CD8-positive, alpha-beta memory T cell (primary cell): ENCODE measurements at places on chromosomes 5 and 9. TPM values are rescaled to one million over a fixed set of nuclear protein-coding genes. Genes with fewer than 3 reads are reported as not detected.

Gene AMBP
- not detected for polyA plus RNA-seq

Gene DMRT3
- polyA plus RNA-seq: not detected

Gene SPATA31A3
- polyA plus RNA-seq: not detected

Gene NUDT12
- not detected for polyA plus RNA-seq

Gene SPATA31D4
- not detected for polyA plus RNA-seq

Gene RNF180
- not detected for polyA plus RNA-seq

Gene GOLM1
- polyA plus RNA-seq: 2.3 TPM

Gene ADGRD2
- polyA plus RNA-seq: not detected

Gene DAPK1
- not detected for polyA plus RNA-seq

DNA sequence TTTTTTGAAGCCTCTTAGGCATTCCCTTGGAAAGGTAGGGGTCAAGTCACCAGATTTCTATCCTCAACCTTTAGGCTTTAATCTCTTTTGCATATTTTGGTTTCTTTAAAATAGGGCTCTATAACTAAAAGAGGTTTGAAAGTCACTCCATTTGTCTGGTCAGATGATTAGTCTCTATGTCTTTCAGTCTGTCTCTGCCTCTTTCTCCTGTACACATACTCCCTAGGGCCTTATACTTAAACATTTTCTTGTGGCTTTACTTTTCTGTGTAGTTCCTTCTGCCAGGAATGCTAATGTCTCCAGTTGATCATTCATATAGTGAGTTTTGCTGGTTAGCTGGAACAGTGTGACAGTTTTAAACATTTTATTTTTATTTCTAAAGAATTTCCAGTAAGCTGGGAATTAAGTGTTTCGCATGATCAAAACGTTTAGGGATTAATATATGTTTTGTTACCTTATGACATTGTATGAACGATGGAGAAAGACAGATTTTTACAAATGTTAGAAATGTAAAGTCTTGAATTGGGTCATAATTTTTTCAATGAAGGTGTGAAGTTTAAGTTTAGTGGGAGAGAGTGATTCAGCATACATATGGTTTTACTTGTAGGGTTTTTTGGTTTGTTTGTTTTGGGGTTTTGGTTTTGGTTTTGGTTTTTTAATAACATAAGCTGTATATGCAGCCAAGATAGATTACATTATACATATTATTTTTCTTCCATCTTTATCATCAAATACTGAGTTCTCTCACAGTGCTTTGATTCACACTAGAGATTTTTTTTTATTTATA, 90.6 kb downstream of the ZCCHC7 start:
- no peak for DNase-seq
- no peak overlapping the region for H3K4me3 ChIP-seq
- H3K4me1 ChIP-seq: peaks cover 7% of the 10 kb centered on the region
- H3K27ac ChIP-seq: no peak overlapping the region
- no peaks in the 10 kb centered on the region for H3K36me3 ChIP-seq
- no peaks in the 10 kb centered on the region for H3K27me3 ChIP-seq

- no peak overlapping the region for H3K4me3 ChIP-seq
- no peaks in the 10 kb centered on the region for H3K27me3 ChIP-seq
- no peaks in the 10 kb centered on the region for H3K4me1 ChIP-seq
- H3K36me3 ChIP-seq: no peaks in the 10 kb centered on the region
These were observed 145.0 kb downstream of the SLC12A2 start for GRCh38 chr5:128228521-128228920.

DNA sequence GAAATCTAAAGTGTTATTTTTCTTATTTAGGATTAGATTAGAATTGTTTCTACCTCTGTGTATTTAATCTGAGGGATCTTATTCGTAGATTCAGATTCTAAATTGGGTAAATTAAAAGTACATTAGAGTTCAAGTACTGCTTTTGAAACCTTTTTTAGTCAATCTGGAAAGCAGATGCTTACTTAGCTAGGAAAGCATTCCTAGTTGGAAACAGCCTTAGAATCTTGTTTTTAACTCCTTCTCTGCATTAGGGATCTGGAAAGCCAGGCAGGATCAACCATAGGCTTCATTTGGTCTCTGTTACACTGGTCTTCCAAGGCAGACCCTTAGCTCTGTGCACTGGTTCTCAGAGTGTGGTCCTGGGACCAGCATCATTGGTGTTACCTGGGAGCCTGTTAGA, 247.4 kb downstream of the NR3C1 start:
- no peaks in the 10 kb centered on the region for H3K4me1 ChIP-seq
- no peak overlapping the region for H3K4me3 ChIP-seq
- no peak overlapping the region for H3K27ac ChIP-seq
- H3K27me3 ChIP-seq: no peaks in the 10 kb centered on the region

- DNase-seq: no peak
- H3K27me3 ChIP-seq: no peaks in the 10 kb centered on the region
- H3K4me1 ChIP-seq: no peaks in the 10 kb centered on the region
- H3K36me3 ChIP-seq: no peaks in the 10 kb centered on the region
- H3K4me3 ChIP-seq: no peak overlapping the region
These were observed 314.1 kb upstream of the ATP10B start for GRCh38 chr5:161165998-161166660.

DNA sequence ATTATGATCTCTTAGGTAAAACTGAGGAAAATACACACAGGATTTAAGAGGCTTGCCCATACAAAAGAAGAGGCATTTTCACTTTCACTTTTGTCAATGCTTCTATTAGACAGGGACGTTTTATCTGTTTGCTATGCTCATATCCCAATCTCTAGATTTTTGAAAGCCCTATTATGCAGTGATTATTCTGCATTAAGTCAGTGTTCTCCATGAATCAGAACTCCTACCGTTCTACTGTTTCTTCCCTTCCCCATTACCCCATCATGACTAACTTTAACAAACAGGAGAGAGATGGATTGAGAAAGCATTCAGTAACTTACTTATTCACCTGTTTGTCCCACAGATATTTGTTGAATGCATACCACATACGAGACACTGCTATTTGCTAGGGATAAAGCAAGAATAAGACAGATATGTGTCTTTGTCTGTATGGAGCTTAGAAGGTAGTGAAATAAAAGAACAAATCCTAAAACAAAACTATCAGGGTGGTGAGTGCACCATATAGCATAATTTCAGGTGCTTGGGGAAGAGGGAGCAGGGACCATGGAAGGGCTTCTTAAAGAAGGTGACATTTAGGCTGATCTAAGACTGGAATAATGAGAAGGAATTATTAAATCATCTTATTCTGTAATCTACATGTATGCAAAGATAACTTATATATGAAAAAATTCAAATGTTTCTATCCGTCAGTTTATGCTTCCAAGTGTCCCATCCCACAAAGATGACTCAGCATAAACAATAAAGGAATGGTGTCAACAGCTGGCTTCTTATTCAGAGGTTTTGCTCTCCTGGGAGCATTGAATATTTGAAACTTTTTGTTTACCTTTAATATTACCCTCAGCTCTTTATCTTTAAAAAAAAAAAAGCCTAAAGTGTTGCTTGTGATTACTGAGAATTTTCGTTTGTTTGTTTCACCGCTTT, 328.1 kb downstream of the HINT1 start:
- H3K4me1 ChIP-seq: no peaks in the 10 kb centered on the region
- peak; percentile 1 for DNase-seq
- H3K27me3 ChIP-seq: no peaks in the 10 kb centered on the region
- no peak overlapping the region for H3K27ac ChIP-seq

GRCh38 chr5:5165541-5166002, 25.4 kb downstream of the ADAMTS16 start:
- H3K4me3 ChIP-seq: no peak overlapping the region
- H3K27ac ChIP-seq: no peak overlapping the region
- H3K4me1 ChIP-seq: no peaks in the 10 kb centered on the region
- DNase-seq: no peak
- H3K36me3 ChIP-seq: no peaks in the 10 kb centered on the region

GRCh38 chr9:132241483-132241839, 79.6 kb downstream of the NTNG2 start:
- no peak for DNase-seq
- H3K27me3 ChIP-seq: no peaks in the 10 kb centered on the region
- H3K27ac ChIP-seq: no peak overlapping the region
- H3K4me3 ChIP-seq: peak overlapping the region; percentile 82
- H3K36me3 ChIP-seq: no peaks in the 10 kb centered on the region

- H3K4me1 ChIP-seq: peaks cover 94% of the 10 kb centered on the region
- no peak overlapping the region for H3K4me3 ChIP-seq
- no peak overlapping the region for H3K27ac ChIP-seq
- peaks cover 27% of the 10 kb centered on the region for H3K36me3 ChIP-seq
- no peaks in the 10 kb centered on the region for H3K27me3 ChIP-seq
These were observed 43.7 kb downstream of the STK10 start for GRCh38 chr5:172144291-172144815.

DNA sequence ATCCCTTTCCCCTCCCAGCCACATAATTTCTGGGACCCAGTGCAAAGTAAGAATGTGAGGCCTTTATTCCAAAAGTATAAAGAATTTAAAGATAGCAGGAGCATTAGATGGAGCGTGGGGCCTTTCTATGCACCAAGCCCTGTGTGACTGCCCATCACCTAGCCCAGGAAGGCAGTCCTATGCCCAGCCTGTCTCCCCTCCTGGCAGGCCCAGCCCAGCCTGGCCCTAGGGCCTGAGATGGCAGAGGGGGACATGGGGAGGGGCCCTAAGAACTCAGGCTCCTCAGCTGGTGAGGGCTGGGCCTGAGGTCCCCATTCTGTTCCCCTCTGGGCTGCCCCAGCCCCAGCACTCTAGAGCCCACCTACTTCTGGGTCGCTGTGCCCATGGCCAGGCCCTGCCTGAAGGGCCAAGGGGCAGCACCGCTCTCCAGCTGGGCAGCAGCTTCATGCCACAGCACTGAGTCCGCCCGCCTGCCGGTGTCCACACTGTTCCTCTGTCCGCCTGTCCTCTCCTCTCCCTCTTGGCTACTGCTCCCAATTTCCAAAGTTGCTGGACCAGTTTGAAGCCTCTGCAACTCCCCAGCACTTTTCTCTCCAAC, 995 bp upstream of the SLC23A1 start:
- peaks cover 19% of the 10 kb centered on the region for H3K4me1 ChIP-seq
- peak overlapping the region; percentile 68 for H3K27ac ChIP-seq
- H3K27me3 ChIP-seq: no peaks in the 10 kb centered on the region
- peak overlapping the region; percentile 72 for H3K4me3 ChIP-seq
- H3K36me3 ChIP-seq: no peaks in the 10 kb centered on the region

DNA sequence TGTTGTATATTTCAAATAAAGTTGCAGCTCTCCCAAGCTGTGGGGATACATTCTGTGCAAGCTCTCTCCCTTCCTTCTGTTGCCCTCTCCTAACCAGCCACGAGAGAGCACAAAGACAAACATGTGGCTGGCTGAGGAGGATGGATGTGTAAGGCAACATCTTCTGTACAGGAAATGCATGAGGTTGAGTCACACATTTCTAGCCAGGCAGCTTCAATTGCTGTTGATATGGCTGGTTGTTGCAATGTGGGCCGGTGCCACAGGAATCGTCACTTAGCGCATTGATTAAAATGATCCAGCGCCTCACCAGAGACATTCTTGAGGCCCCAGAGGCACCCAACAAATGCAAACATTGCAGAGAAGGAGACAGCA, 207.1 kb downstream of the ICE1 start:
- DNase-seq: no peak
- no peaks in the 10 kb centered on the region for H3K27me3 ChIP-seq
- H3K4me3 ChIP-seq: no peak overlapping the region
- H3K4me1 ChIP-seq: no peaks in the 10 kb centered on the region

DNA sequence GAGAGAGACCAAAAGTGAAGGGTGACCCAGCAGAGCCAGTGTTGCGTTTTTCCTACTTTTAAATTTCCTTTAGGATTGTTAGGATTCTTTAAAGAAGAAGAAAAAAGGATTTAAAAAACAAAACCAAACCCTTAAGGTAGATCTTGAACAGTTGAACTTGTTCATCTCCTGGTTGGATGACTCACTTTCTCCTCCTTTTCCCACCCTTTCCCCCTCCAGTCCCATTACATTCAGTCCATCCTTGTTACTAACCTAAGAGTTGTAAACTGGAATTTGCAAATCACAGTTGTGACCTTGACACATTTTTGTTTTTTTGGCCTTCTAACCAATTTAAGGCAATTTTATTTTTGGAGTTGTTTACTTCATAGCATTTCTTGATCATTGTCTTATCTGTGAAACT, 289.2 kb downstream of the ARHGAP26 start:
- H3K4me1 ChIP-seq: no peaks in the 10 kb centered on the region
- peaks cover 10% of the 10 kb centered on the region for H3K36me3 ChIP-seq
- no peaks in the 10 kb centered on the region for H3K27me3 ChIP-seq
- no peak overlapping the region for H3K27ac ChIP-seq
- H3K4me3 ChIP-seq: no peak overlapping the region
- no peak for DNase-seq

DNA sequence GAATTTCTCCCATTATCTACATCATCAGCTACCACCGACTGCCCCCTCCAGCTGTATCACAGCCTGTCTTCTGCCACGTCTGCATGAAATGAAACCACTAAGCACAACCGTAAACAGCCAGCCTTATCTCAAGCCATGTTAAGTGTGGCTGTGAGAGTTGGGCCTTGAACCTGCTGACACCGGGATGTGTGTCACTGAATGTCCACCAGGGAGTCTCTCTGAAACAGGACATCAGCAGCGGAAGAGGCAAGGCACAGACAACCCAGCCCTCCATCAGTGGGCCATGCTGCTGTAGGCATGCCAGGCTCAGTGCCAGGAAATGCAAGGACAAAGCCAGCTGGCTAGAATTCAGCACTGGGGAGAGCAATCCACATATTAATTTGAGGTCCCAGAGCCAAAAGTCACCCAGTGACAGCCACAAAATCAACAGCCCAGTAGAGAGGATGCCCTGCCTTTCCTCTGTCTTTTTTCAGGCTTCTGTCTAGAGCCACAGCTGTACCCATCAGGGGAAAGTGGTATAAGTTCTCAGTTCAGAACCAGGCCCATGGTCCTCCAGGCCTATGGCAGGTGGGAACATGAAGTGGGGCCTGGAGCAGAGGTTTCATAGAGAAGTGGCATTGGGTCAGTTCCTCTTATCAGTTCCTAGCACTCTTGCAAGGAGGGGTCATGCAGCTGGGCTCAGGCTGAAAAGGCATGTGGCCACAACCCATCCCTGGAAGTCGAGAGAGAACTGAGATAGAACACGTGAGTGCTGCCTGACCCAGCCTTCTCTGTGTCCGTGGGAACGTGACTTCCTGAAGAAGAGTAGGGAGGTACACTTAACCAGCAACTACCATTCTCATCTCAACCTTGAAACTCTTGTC, 199.4 kb downstream of the ESM1 start:
- no peaks in the 10 kb centered on the region for H3K27me3 ChIP-seq
- H3K4me1 ChIP-seq: no peaks in the 10 kb centered on the region
- no peaks in the 10 kb centered on the region for H3K36me3 ChIP-seq
- DNase-seq: no peak
- no peak overlapping the region for H3K27ac ChIP-seq

DNA sequence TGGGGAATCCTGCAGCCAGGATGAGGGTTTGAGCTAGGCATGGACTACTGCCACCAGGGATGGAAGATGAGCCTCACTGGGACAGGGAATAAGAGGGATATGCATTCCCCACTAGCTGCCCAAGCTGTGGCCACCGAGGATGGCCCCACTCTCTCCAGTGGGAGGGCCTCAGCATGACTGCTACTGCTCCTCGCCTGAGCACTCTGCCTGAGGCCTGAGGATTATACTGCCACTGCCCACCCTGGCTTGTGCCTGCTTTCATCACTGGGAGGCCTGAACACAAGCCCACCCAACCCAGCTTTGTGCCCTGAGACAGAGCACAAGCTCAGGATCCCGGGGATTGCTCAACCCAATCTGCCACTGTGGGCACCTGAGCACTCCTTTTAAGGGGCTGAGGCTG, 425.6 kb downstream of the RASEF start:
- H3K27ac ChIP-seq: no peak overlapping the region
- no peaks in the 10 kb centered on the region for H3K27me3 ChIP-seq
- no peak for DNase-seq
- no peaks in the 10 kb centered on the region for H3K36me3 ChIP-seq
- H3K4me1 ChIP-seq: no peaks in the 10 kb centered on the region
